ENCODE measurements at places on chromosomes 3 and 15.

DNA sequence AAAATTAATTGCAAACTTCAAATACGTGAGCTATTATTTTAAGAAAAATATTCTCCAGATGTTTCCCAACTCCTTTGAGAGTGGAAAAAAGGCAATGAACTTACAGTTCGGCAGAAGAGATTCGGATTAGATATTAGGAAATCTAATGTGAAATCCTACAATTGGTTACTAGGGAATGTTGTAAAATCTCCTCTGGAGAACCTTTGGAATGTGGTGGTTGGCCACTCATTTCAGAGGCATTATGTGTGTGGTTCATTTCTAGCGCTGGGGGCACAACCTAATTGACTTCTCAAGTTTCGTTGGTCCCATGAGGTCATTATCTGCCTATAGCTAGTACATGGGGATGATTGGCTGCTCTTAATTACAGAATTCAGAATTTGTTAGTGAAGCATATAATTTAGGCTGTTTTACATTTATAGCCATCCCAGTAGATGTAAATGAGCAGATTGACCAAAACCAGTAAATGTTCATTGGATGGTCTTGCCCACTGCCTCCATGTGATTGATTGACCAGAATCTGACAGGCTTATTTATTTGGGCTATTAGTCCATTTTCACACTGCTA is 34.6 kb upstream of the CMSS1 start:
- DNase-seq: no peak

DNA sequence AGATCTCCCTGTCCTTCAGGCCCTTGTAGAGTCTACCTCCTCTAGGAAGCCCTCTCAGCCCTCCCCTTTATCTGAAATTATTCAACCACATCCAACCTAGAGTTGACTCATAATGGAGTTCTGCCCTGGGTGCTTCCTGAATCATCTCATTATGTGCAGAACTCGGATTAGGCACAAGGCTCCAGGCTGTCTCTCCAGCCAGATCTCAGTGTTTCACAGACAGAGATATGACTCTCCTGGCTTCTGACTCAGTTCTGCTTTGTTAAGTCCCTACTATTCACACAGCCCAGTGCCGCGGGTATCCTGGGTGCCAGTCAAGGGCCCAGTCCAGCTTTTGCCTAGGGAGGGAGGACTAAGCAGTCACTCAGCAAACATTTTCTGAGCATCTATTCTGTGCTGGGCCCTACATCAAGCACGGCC is 9.3 kb downstream of the STRA6 start:
- DNase-seq: no peak

DNA sequence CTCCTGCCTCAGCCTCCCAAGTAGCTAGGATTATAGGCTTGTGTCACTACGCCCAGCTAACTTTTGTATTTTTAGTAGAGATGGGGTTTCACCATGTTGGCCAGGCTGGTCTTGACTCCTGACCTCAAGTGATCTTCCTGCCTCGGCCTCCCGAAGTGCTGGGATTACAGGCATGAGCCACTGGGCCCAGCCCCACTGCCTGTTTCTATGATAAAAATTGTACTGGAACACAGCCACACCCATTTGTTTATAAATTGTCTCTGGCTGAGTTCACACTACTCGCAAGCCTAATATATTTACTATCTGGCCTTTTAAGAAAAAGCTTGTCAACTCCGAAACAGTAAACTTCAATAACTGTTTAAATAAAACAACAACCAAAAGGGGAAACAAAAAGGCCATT is 309.4 kb upstream of the WNT5A start:
- DNase-seq: no peak

DNA sequence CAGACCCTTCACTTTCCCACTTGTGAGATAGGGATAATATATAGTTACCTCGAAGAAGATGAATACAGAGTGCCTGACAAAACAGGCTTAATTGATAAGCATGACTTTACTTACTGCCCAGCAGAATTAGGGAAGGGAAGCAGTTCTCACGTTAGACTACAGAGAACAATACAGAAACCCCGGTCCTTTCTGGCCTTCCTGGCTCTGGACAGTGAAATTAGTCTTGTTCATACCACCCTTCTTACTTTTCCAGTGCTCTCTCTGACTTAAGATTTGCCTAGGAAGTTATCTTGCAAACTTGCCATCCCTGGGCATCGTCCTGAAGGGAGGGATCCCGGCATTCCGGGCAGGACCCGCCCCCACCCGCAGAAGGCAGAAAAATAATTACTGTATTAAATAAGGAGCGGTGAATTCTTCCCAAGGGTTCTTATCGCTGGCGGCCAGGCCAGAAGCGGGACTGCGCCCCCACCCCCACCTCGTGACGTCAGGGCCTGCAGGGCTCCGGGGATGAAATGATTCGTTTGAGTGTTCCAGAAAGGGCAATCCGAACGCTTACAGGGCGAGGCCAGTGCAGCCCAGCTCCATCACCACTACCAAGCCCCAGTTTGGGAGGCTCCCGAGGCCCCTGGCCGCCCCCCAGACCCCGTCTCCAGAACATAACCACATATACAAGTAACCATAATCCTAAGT is 8.4 kb downstream of the SOX2 start:
- DNase-seq: no peak

DNA sequence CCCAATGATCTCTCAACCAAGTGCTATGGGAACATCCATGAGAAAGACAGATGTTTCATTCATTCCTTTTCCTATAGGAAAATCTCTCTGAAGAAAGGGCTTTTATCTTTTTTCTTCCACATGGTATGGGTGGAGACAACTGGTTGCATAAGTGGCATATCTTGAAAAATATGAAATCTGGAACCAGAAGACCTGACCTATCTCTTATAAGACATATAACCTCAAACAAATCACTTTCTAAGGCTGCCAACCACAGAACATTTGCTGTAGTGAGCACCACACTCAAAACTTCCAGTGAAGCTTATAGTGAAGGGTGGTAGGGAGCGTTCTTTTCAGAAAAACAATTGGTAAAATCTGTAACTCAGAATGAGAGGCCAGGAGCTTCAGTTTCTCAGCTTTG is 58.5 kb downstream of the SHQ1 start:
- DNase-seq: no peak

DNA sequence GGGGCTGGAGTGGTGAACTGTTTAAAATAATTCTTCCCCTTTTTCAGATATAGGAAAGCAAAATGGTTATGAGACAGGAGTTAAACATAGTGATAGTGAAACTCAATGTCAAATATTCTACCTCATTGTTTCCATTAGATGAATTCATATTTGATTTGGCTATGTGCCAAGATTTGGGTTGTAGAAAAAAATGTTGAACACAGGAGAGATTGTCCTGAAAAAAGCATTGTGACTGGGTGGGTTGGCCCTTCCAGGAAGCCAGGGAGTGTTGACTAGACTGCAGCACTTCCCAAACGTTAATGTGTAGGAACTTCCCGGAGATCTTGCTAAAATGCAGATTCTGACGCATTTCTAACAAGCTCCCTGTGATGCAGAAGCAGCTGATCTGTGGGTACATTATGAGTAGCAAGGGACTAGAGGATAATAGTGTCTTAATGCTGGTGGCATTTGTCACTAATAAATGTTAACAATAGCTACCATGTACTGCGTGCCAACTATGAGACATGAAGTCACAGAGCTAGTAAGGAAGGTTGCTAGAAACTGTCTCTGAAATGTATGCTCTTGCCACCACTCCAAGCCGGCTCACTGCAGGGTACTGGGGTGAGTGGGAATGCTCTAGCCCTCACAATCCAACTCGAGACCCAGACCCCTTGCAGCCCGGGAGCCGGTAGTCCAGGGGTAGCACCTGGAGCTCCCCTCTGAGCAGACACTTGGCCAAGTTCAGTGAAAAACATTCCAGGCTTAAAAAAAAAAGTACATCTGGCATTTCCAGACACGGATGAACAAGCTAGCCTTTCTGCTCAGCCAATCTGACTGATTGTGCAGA is 120.6 kb downstream of the CD47 start:
- DNase-seq: no peak

DNA sequence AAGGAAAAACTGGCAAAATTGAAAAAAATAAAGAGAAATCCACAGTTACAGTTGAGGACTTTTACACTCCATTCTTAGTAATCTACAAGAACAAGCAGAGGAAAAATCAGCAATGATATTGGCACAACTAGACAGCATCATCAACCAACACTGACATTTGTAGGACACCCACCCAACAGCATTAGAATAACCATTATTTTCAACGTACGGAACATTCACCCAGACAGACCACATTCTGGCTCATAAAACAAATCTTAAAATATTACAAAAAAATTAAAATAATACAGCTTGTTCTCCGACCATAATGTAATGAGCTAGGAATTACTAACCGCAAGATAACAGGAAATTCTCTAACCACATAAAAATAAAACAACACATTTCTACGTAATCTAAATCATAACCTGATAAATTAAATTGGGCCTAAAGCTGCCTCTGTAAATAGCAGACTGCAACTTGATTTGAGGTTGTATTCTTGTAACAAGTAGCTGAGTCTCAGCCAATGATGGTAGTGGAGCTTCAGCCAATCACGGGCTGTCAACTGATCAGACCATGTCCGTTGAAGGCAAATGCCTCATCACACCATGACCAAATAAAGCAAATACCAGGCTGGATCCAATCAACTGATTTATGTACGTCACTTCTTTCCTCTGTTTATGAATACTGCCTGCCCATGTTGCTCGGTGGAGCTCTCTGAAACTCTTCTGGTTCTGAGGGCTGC is 9.2 kb downstream of the PLSCR4 start:
- DNase-seq: no peak

DNA sequence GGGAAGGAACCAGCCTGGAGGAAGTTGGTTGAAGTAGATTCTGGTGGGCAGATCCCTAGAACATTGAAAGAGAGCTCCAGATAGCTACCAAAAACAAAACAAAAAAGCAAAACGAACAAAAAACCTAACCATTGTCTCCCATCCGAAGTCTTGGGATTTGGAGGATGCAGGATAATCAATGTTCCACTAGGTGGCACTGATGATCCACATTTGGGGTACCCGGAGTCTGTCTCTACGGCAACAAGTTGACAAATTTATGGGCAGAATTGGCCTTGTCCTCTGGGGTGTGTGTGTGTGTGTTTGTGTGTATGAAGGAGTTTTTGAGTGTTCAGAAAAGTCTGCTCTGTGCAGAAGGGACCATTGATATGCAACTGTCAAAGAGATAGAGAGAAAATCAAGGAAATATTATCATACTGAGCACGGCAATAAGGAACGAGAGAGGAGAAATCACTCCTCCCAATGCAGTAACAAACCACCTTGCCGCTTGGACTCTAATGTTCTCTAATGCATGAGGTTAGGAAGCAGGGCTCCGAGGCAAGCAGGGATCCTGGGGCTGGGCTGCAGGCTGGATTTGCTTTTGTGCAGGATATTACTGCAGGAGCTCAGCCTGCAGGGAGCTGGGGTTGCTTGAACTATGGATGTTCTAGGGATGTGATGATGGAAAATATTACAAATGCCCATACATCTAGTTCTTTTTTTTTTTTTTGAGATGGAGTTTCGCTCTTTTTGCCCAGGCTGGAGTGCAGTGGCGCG is 59.8 kb upstream of the KLHL25 start:
- DNase-seq: no peak

DNA sequence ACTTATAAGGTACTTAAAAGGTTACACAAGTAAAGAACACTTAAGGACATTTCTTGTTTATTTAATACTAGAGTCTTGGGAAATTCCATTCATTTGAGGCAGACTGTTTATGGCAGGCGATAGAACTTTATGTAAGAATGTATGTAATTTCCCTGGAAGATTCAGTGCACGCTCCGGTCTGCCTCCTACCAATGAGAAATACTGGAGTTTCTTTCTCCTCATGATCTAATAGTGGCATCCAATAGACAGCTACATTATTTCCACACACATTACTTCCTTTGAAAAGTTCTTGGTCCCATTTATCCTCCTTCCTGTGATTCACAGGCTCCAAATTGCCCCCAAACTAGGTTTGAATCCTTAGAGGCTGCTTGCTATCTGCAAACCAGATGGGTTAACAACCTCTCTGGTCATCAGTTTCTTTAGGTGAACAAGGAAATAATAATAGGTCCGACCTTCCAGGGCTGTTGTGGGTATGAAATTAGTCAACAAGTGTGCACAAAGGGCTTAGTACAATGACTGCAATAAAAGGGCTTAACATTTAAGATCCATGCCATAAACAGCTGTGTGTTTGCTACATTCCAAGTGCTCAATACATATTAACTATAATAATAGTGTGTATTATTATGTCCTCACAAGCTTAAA is 30.7 kb downstream of the EIF4E3 start:
- no peak for DNase-seq

- no peak for DNase-seq
These were observed 44.0 kb downstream of the CCDC54 start for GRCh38 chr3:107421170-107421792.

DNA sequence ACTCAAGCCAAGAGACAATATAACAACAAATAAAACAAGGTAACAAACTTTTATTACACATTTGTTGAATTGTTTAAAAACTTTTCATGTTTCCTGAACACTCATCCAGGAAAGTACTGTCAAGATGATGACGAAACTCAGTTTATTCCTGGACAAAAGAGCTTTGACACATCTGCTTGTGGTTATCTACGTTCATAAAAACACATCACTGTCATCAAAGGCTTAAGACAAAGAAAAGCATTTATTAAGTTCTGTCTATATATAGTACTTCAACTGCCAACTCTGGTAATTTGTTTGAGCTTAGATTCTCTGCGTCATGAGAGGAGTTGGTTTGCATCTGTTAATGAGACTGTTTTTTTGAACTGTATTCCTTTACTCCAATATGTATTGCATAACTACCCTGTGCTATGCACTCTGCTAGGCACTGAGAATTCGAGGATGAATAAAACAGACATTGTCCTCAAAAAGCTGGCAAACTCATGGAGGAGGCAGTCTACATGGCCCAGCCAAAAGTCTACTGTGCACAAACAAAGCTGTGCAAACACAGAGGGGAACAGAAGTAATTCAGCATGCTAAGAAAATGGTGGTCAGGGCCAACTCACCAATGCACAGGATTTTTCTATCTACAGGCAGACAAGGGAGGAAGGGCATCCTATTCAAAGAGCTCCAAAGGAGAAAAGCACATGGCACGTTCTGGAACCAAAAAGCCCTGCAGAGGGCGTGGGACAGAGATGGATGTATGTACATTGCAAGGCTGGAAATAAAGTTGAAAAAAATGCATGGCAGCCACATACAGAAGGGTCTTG is 21.5 kb downstream of the PLD1 start:
- no peak for DNase-seq
